ENCODE measurements at places on chromosomes 3 and 15.
A peak's percentile ranks its signal among the peaks of the same experiment; 100 is the strongest.

- no peak for DNase-seq
These were observed 197.7 kb upstream of the GBE1 start for GRCh38 chr3:81958972-81959640.

DNA sequence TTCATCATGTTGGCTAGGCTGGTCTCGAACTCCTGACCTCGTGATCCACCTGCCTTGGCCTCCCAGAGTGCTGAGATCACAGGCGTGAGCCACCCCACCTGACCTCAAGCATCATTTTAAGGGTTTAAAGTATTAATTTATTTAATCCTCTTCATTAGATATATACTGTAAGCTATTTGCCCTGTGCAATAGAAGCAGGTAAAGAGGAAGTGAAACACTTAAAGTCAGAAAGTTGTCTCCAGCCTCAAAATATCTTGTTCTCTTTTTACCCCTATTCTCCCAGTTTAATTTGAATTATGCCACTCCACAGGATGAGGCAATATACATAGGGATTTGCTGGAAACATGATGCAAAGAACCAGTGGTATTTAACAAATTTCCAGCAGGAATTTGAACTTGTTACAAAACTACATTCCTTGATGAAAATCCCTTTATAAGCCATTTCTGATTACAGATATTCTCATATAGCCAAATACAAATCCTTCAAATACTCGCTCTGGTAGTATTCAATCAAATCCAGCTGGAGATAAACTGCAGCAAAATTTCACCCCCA, 2.0 kb downstream of the NDUFB5 start:
- DNase-seq, result no peak

DNA sequence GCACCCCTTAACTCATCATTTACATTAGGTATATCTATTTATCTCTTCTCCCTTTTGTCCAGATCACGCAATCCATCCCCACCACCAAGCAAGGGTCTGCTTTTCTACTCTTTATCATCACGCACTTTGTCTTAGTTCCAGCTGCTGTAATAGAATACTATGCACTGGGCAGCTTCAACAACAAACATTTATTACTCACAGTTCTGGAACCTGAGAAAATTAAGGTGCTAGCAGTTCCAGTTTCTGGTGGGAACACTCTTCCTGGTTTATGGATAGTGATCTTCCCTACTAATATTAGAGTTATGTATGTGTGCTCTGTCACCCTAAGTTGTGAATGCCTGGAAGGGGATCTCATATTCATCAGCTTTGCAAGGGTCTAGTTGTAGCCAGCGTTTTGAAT, 687.0 kb downstream of the NTRK3 start:
- DNase-seq, result no peak

DNA sequence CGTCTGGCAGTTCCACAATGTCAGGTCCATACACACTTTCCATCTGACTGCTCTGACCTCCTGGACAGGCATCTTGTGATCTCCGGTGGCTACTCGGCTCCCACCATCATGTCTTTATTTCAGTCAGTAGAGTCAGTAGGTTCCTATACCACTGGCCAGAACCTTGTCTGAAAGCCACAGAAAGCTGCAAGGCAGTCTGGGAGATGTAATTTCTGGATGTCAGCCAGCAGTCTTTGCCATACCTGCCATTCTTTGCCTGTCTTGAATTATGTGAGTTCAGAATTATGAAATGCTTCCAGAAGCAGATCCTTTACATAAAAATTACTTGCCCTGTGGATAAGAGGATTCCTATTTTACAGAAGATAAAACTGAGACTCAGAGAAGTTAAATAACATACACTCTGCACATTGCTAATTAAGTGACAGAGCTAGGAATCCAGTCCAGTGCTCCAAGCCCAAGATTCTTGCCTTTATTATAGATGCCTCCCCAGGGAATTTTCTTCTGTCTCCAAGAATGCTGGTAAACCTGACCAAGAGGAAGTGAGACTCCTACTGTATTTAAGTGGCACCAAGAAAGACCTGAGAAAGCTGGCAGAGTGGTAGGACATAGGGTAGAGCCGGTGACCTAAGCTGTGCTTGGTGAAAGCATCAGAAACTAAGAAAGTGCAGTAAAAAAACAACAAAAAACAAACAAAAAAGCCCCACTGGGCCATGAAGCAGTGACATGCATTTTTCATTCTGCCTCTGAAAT, 75.6 kb downstream of the IQCH start:
- DNase-seq, result no peak

GRCh38 chr3:71520161-71521020, 63.1 kb downstream of the FOXP1 start:
- DNase-seq, result no peak

DNA sequence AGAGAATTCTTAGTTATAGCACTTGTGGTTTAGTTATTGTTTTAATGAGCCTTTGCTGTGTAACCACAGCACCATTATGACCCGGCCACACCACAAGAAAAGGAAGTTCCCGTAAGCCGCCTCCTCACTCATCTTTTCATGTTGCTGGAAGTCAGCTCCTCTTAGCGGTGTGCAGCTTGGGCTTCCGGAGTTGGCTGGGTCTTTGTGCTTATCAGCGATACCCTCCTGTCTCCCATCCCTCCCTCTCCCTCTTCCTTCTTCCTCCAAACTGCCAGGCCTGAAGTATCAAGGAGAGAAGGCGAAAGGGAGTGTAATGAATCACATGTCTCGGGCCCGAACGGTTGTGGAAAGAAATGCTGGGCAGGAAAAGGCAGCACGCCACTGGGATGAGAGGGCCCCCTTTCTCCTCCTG, 353.5 kb downstream of the MCTP2 start:
- DNase-seq, result peak; percentile 47

DNA sequence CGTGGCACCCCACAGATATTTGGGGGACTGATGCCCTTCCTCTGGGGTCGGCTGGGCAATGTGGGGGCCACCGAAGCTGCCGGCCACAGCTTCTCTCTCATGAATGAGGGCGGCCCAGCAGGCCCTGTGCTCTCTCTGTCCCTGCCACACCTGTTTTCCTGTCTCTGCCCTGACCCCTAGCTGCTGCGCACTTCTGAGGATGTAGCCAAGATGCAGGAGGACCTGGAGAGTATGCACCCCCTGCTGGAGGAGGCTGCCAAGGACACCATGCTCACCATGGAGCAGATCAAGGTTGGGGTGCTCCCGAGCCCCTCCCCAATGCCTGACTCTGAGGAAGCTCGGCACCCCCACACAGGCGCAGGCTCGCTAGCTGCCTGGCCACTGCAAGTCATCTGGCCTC, 59.7 kb downstream of the SEMA3G start:
- DNase-seq, result no peak

DNA sequence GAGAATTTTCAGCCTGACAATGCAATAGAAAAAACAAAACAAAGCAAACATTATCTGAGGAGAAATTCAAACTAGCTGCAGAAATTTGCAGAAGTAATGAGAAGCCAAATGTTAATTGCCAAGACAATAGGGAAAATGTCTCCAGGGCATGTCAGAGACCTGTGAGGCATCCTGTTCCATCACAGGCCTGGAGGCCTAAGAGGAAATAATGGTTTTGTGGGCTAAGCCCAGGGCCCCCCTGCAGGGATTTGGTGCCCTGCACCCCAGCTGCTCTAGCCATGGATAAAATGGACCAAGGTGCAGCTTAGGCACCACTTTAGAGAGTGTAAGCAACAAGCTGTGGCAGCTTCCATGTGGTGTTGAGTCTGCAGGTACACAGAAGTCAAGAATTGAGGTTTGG, 401.2 kb upstream of the NECTIN3 start:
- DNase-seq, result no peak

- no peak for DNase-seq
These were observed 42.0 kb downstream of the ATP2C1 start for GRCh38 chr3:130935761-130936492.

- DNase-seq, result no peak
These were observed 539.7 kb upstream of the IL12A start for GRCh38 chr3:159448902-159449301.

DNA sequence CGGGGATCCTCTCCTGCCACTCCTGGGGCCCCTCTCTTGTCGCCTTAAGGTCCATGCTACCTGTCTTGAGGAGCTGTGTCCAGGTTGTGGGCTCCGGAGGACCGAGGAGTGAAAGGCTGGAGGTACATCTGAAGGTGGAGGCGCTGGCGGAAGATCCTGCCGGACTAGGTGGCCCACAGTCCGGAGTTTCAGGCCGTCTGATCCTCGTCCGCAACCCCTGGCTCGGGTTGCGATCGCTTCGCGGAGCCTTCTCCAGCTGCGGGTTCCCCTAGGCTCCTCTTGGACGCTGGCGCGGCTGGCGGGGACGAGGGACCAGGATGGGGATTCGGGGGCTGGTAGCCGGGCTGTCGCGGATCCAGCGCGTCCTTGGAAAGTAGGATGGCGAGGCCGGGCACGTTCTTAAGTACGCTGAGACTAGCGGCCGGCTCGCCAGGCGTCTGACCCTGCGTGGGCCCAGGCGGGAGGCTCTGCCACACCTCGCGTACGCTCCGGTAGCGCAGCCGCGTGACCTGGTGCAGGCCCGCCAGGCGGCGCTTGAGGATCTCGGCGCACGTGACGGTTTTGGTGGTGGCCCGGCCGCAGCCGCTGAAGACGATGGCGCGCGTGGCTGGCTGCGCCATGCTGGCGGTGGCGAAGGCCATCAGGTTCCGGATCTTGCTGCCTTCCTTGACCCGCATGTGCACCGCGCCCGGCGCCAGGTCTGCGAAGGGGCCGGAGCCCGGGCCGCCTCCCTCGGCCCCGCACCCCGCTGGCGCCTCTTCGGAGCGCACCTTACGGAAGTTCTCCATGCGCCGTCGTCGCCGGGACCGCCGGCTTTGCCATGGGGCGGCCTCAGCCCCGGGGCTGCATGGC, 550 bp downstream of the RPP25 start:
- DNase-seq, result peak; percentile 48

GRCh38 chr3:70974747-70975146, 608.8 kb downstream of the FOXP1 start:
- no peak for DNase-seq

DNA sequence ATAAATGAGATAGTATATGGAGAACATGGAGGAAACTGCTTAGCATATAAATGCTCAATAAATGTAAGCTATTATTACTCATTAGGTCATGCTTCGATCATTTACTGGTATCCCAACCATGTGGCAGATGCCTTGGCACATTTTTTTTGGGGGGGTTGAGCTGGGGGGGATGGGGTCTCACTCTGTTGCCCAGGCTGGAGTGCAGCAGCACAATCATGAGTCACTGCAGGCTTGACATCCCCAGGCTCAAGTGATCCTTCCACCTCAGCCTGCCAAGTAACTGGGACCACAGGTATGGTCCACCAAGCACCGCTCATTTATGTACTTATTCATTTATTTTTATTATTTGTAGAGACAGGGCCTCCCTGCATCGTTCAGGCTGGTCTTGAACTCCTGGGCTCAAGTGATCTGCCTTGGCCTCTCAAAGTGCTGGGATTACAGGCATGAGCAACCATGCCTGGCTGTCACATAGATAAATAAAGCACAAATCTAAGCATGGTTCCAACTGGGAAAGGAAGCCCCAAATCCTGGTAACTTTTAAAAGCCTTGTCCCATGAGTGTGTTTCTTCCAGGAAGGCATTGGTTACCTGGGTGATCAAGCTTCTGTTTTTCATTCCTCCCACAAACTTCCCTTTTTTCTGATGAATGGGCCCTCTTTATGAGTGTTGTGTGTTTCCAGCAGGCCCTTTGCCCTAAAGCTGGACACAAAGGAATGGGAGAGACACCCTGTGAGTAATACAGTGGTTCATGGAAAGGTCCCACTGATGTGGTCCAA, 147.4 kb upstream of the UMPS start:
- no peak for DNase-seq

DNA sequence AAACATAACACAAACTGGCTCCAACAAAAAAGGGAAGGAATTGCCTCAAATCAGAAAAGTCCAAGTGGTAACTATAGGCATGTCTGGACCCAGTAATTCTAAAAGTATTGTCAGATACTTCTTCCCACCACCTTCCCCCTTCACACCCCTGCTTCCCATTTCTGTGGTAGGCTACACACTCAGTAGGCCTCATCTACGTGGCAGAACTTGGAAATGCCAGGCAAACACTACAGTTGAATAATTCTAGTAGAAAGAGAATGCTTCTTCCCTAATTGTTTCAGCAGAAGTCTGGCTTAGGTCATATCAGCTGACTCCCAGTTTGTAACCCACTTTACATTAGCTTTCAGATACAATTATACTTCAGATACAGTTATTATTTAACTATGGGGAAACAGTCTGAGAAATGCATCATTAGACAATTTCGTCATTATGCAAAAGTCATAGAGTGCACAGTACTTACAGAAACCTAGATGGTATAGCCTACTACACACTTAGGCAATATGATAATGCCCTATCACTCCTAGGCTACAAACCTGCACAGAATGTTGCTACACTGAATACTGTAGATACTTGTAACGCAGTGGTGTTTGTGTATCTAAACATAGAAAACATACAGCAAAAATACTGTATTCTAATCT, 6.4 kb downstream of the SETMAR start:
- no peak for DNase-seq

DNA sequence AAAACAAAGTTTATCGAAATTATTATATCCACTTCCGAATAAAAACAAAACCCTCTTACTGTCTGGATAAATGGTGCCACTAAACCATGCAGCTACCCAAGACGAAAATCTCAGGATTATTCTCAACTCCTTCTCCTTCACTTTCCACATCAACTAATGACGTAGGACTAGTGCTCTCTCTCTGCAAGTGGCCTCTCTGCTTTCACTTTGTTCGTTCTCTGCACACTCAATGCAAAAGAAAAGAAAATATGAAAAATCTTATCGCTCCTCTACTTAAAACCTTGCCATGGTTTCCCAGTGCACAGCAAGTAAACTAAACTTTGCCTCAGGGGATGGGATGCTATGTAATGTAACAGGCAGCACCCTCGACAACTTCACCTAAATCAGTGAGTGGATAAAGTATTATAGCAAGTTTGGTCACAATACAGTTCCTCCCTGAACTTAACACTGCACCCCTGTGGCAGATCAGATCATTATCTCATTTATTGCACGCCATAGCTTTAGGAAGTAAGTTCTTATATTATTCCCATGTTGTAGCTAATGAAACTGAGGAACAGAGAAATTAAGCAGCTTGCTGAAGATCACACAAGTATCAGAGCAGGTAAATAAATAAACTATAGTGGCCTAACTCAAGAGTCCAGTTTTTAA, 262.7 kb upstream of the GADL1 start:
- no peak for DNase-seq

GRCh38 chr3:71726146-71726545, 944 bp upstream of the EIF4E3 start:
- peak; percentile 73 for DNase-seq

DNA sequence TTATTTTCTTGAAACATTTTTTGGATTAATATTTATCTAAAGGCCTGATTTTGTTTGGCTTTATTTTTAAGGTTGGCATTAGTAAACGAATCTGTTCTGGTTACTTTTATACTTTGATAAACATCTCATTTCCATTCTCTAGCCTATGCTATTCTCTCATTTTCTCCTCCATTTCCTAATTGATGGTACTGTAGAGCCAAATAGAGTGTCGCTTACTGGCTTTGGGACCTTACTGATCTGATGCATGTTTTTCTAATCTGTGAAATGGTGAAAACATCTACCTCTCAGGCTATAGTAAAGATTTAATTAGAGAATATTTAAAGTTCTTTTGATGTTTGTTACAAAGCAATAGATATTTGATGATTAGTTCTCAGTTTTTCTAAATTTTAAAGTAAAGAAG, 1.6 kb downstream of the LNP1 start:
- no peak for DNase-seq

Data from central memory CD4-positive, alpha-beta T cell (primary cell).